ENCODE measurements at places on chromosomes 6 and 20.

DNA sequence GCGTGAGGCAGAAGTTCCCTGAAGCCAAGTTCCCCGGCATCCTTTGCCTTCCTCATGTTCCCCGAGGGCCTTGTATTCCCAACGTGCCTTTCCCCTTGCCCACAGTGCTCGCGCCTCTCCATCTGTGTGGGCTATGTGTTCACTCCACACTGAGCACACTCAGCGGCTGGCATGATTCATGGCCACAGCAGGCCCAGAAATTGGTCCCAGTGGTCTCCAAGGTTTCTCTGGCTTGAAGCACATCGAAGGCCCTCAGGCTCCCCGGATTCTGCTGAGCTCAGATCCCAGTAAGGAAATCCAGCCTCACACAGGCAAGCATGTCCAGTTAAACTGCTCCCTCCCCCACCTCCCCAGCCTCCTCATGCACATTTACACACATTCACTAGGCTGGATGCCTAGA lies 123.6 kb downstream of the ISM1 start:
- DNase-seq: no peak

DNA sequence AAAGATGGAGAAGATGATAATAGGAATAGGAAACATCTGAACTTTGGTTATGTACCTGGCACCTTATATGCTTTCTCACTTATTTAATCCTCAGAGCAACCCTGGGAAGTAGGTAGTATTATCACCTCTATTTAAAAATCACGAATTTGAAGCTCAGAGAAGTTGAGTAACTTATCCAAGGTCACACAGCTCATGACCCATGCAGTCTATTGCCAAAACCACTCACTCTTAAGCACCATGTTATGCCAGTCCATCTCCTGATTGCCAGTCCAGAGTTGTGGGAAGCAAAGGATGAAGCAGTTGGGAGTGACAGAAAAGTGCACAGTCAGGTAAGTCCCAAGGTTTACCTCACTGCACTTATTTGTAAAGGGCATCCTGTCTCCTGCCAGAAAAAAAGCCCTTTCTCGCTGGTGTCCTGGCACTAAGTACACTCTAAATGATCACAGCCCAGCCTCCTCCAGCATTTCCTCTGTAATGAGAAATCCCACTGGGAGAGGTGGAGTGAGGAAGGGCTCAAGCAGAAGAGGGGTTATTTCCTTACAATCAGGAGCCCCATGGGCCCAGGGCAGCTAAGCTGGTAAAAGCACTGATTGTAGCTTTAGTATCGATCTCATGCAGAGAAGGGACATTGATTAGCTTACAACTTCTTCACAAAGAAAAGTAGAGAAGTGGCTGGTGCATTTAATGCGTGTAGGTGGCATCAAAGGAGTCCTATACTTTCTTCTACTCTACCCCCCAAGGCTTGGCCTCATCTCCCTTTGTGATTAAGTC lies 21.3 kb upstream of the SCGN start:
- DNase-seq: no peak

DNA sequence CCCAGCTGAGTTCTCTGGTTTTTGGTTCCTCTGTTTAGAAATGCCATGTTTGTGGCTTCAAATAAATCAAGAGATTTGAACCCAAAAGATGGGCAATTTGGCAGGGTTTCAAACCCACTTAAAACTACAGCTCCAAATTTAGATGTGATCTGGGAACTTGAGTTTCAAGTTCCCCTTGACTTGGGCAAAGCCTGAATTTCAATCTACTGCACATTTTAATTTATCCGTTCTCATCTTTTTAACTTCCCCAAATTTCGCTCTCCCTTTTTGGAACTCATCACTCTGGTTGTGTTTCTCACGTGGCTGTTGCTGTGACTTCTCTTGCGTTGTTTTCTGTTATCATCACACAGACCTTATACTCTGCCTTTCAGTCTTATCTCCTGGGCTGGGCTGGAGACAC lies 230.9 kb downstream of the CDC5L start:
- DNase-seq: no peak

DNA sequence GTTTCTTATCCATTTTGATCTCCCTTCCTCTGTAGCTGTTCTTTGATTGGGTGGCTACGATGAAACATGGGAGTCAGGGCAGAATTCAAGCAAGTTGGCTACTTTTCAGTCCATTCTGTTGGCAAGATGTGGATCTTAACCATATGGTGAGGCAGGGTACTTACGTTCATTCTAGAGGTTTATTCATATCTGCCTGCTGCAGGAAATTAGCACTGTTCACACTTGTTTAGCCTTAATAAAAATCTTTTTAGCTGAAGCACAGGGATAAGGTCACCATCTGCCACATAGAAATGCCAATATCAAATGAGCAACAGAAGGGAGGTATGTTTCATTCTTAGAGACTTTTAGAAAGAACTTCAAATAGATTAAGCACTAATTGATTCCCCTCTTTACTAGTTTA lies 83.9 kb downstream of the GRIK2 start:
- DNase-seq: no peak

GRCh38 chr6:161088676-161089328 lies 97.2 kb downstream of the MAP3K4 start:
- no peak for DNase-seq

- no peak for DNase-seq
These were observed 267.2 kb upstream of the SULF2 start for GRCh38 chr20:48052475-48052835.

- no peak for DNase-seq
These were observed 200.3 kb upstream of the SIM1 start for GRCh38 chr6:100665041-100665380.

GRCh38 chr20:63084563-63084927 lies 77.8 kb upstream of the BHLHE23 start:
- no peak for DNase-seq

GRCh38 chr20:57111028-57111373 lies 155.4 kb downstream of the BMP7 start:
- no peak for DNase-seq

DNA sequence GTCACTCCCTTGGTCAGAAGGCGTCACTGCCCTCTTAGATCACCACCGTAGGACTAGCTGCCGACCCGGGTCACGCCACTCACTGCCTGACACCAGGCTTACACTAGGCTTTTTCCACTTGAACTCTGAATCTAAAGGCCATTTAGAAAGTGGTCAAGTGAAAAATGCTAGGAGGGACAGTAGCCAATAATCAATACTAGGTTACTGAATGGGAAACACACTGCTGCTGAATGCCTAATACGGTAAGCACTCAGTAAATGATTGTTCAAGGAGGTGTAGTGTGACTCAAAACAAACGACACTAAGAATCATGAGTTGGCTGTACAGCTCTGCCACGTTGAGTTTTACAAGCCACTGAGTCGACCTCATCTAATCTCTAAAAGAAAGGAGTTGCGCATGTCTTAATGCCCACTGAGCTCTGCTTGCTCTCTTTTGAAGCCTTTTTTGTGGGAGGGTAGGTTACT lies 760 bp upstream of the IBTK start:
- DNase-seq: peak; percentile 46

GRCh38 chr20:60446267-60447111 lies 488.3 kb downstream of the CDH26 start:
- DNase-seq: no peak

DNA sequence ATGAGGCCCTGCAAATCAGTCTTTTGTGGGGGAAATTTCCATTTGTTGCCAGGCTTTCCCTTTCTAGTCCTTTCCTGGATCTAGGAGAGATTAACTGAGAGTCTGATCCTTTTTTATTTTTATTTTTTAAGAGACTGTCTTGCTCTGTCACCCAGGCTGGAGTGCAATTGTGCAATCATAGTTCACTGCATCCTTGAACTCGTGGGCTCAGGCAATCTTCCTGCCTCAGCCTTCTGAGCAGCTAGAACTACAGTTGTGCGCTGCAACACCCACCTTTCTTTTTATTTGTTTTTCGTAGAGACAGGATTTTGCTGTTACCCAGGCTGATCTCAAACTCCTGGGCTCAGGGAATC lies 22.9 kb downstream of the OR2B2 start:
- DNase-seq: no peak

- no peak for DNase-seq
These were observed 103.7 kb downstream of the MYO6 start for GRCh38 chr6:75852721-75853120.

GRCh38 chr20:11912013-11912658 lies 5.6 kb upstream of the BTBD3 start:
- DNase-seq: no peak

DNA sequence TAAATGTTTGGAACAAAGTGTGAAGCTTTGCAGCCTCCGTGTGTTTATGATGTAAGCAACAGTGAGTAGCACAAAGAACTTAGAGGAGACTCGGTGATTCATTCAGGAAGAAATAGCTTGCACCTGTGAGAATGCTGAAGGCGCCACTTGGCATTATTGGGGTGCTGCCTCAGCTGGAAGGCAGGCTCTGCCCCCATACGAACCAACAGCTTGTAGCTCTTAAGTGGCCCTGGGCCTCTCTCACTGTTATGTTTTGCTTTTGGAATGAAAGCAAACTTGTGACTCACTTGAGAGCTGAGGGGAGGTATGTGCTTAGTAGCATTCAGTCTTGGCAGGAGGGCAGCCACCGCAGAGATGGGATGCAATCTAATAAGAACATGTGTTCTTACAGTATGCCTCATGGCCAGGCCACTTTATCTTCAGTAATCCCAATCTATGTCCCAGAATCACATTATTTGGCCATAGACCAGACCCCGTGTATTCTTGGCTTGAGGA lies 310.7 kb downstream of the EYA4 start:
- no peak for DNase-seq

- DNase-seq: no peak
These were observed 16.2 kb downstream of the FOXA2 start for GRCh38 chr20:22567944-22568871.

DNA sequence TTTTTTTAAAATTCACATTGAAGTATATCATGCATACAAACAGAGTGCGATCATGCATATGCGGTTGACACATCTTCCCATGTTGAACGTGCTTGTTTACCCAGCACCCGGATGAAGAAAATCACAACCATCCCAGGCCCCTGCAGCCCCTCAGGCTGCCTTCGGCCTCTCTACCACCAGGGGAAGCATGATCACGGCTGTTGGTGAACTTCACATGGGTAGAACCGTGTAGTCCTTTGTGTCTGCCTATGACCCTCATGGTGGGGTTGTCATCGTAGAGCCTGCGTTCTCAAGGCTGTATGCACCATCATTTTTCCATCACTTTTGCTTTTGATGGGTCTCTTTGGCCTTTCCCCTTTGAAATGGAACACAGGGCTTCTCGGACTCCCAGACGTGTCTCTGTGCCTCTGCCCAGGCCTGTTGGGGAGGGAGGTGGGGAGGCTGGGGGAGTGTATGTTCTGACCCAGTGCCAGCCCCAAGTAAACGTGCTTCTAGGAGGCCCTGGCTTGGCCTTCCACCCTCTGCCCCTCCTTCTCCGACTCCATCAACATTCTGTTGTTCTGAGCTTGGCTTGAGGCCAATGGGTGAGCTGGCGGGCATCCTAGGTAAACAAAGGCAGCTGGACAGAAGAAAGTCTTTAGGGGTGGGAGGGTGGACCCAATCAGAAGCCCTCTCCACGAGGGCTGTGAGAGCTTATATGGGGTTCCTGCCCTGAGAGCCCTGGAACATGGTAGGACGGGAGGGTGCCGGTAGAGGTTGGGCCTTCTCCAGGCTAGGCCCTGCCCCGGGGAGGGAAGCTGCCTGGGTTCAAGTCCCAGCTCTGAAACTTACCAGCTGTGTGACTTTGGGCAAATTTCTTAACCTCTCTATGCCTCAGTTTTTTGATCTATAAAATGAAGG lies 39.7 kb downstream of the TGM2 start:
- peak; percentile 32 for DNase-seq

GRCh38 chr20:53736757-53737395 lies 143.2 kb upstream of the ZNF217 start:
- DNase-seq: no peak

DNA sequence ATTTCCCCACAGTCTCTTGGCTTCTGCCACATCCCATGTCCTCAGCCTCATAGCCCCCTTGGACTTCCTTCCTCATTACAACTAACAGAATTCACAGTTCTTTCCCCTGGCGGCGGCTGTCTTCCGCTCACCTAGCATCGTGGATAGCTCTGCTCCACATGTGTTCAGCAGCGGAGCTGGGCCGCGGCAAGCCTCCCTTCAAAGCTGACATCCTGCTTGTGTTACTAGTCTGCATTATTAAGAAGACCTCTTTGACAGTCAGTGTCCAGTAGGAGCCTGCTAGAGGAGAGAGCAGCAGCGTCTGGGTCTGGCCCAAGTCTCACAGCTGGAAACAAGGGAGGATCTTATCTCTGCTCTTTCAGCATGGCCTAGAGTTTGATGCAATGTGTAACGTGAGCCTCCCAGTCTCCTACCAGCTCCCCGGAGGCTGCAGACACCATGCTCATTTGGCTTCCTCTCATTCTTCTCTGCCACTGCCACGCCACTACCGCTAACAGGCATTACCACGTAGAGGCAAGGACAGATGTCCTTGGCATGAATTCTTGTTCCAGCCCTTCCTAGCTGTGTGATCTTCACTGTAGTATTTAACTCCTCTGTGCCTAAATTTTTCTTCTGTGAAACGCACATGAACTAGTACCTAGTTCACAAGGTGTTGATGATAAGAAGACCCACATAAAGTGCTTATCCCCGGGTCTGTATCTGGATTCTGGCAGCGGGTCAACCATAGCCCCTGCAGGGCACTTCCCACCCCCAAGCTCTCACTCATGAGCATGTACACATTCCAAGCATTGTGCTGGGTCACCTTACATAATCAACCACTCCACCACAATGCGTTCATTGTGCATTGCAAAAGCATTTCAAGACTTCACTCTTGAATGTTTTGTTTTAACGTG lies 107.1 kb upstream of the BACH2 start:
- no peak for DNase-seq

DNA sequence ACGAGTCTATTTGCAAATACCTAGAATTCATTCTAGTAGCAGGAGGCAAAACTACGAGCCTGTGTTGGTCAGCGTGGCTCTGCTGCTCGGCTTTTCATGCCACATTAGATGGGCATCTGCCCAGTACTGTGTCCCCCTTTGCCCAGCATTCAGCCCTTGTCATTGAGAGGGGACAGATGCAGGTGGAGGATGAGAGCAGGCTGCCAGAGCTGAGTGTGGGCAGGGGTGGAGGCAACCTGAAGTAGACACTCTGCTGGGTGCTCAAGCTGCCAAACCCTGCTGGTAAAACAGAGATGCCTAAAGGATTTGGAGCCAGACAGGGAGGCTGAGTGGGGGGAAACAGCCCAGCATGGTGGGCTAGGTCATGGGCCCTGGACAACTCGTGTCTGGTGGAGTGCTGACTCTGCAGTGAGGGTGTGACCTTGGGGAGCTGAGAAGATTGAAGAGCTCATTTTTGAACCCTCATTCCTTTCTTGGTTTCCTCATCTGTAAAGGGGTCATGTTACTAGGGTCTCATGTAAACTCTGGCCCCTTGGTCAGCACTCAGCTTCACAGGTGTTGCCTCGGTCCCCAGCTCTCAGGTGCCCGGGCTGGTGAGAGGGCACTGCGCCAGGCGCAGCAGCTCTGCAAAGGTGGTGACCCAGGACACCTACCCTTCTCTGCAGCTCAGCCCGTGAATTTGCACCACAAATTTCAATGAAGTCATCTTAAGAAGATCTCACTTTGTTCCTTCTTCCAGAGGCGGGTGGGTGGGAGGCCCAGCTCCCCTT lies 64.2 kb upstream of the BHLHE23 start:
- DNase-seq: no peak

DNA sequence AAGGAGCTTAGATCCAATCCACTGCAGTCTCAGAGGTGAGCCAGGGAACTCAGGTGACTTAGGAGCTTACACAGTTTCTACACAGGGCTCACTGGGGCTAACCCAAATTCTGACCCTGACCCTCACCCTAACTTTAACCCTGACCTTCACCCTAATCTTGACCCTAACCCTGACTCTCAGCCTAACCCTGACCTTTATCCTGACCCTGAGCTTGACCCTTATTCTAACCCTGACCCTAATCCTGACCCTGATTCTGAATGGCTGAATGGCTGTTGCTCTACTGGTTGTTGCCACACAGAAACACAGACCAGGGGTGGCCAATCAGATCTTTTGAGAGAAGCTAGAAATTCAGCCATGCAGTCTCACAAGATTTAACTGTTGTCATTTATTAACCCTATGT lies 180.1 kb downstream of the TSHZ2 start:
- no peak for DNase-seq
